Right atrium auricular region (tissue), 2 donors: ENCODE measurements at places on chromosomes 4 and X. TPM values are rescaled to one million over a fixed set of nuclear protein-coding genes. Genes with fewer than 3 reads are reported as not detected.

DNA sequence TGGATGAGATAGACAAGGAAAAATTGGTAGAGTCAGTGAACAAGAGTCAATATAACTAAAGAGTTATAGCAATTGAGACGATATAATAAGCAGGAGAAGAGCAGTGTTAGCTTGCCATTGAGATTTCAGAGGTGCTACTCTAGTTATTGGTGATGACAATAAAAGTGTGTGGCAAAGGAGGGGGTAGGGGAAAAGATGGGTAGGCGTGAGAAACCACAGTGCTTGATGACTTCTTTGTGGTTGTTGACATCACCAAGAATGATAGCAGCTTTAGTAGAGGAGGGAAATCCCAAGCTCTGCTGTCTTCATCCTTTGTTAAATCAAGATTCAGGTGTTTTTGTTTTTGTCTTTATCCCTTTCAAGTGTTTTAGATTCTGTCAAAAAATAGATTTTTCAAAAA lies 179.9 kb upstream of the PPP3CA start:
- H3K36me3 ChIP-seq: no peaks in the 10 kb centered on the region
- H3K4me3 ChIP-seq: no peak overlapping the region
- H3K27ac ChIP-seq: no peak overlapping the region

The IL2RG gene
- total RNA-seq: not detected

DNA sequence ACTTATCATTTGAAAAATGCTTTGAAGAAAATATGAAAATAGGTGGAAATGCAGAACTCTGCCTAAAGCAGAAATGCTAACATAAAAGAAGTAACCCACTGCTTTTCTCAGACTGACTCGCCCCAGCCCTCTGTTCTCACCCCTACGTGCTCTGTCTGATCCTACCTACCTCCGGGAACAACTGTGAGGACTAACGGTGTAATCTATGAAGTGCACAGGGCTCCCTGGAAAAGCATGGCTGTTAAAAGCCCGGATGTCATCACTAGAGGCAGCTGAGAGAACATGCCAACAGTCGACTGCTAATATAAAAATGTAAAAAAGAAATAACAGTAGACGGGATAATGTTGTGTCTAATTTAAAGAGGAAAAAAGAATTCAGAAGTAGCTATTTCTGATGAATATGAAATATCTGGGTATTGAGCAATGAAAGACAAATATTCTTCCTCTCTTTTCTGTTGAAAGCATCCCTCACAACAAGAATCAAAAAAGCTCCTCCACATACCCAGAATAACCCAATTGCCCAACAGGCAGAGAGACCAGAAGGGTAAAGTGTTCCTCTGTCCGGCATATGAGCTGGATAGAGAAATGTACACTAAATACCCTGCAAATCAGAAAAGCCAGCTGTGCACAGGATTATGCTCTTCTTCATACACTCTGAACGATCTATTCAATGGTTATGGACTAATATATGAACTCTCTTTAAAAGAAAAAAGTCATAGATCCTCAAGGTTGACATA lies 130.7 kb downstream of the TSPAN5 start:
- no peak for DNase-seq
- H3K27ac ChIP-seq: no peak overlapping the region
- H3K4me3 ChIP-seq: no peak overlapping the region
- H3K27me3 ChIP-seq: no peaks in the 10 kb centered on the region
- H3K36me3 ChIP-seq: no peaks in the 10 kb centered on the region
- no peaks in the 10 kb centered on the region for H3K4me1 ChIP-seq

- H3K36me3 ChIP-seq: peaks cover 28% of the 10 kb centered on the region
- H3K27ac ChIP-seq: no peak overlapping the region
- H3K4me3 ChIP-seq: no peak overlapping the region
- no peaks in the 10 kb centered on the region for H3K27me3 ChIP-seq
- no peaks in the 10 kb centered on the region for H3K4me1 ChIP-seq
- DNase-seq: no peak
Observed at GRCh38 chr4:5676763-5677162, 31.6 kb downstream of the EVC2 start.

The GATA1 gene
- 0.20 TPM for total RNA-seq

The PABPC1L2B gene
- not detected for total RNA-seq

DNA sequence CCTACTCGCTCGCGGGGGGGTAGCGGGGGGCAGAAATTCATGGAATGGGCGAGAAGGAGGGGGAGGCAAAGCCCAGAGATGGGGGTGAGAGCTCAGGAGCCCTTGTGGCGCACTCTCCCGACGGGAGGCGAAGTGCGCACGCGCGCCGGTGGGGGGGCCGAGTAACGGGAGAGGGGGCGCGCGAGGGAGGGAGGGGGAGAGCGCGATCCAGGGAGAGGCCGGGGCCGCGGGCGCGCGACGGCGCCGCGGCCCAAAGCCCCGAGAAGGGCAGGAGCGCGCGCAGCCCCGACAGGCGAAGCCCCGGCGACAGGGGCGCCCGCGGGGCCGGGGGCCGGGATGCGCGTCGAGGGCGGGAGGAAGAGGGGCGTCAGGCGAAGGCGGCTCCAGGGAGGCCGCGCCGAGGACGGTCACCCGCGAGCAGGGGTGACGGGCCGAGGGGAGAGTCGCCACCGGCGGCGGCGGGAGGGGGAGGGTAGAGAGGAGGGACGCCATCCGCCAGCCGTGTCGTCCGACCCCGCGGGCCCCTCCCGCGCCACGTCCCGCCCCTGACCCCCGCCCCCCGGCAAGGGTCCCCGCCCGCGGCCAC lies 421 bp downstream of the MECP2 start:
- H3K27me3 ChIP-seq: no peaks in the 10 kb centered on the region
- H3K4me1 ChIP-seq: no peaks in the 10 kb centered on the region
- DNase-seq: no peak
- H3K27ac ChIP-seq: peak overlapping the region; percentile 98

DNA sequence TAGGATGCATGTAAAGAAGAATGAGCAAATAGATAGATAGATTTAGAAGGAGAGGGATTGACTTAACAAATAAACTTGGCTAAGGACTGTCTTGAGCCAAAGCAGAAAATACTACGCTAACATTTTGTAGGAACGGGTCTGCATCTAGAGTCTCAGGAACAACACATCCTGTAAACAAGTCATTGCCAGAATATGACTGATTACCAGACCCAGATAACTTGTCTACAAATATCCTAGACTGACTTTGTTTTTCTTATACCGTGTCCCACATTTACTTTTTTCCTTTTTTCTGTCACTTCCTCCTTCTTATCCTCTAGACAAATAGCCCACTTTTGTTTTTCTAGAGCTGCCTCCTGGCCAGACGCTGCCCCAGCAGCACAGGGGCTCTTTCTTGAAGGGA lies 393.6 kb downstream of the PDGFC start:
- no peaks in the 10 kb centered on the region for H3K36me3 ChIP-seq
- DNase-seq: no peak
- H3K27ac ChIP-seq: no peak overlapping the region
- no peak overlapping the region for H3K4me3 ChIP-seq
- no peaks in the 10 kb centered on the region for H3K27me3 ChIP-seq

GRCh38 chr4:38167973-38168372 lies 207.8 kb downstream of the PTTG2 start:
- H3K27me3 ChIP-seq: no peaks in the 10 kb centered on the region
- no peaks in the 10 kb centered on the region for H3K36me3 ChIP-seq
- no peak overlapping the region for H3K4me3 ChIP-seq
- no peak for DNase-seq

DNA sequence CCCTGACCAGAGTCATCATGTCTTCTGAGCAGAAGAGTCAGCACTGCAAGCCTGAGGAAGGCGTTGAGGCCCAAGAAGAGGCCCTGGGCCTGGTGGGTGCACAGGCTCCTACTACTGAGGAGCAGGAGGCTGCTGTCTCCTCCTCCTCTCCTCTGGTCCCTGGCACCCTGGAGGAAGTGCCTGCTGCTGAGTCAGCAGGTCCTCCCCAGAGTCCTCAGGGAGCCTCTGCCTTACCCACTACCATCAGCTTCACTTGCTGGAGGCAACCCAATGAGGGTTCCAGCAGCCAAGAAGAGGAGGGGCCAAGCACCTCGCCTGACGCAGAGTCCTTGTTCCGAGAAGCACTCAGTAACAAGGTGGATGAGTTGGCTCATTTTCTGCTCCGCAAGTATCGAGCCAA lies 11.0 kb downstream of the MAGEA4 start:
- no peaks in the 10 kb centered on the region for H3K4me1 ChIP-seq
- H3K4me3 ChIP-seq: no peak overlapping the region
- no peaks in the 10 kb centered on the region for H3K27me3 ChIP-seq

- H3K36me3 ChIP-seq: no peaks in the 10 kb centered on the region
- peak; percentile 90 for DNase-seq
- H3K27ac ChIP-seq: peak overlapping the region; percentile 84
- H3K27me3 ChIP-seq: no peaks in the 10 kb centered on the region
- H3K4me1 ChIP-seq: peaks cover 58% of the 10 kb centered on the region
Observed at GRCh38 chr4:7823416-7823824, 116.2 kb downstream of the AFAP1 start.

The SPP1 gene
- total RNA-seq: 41.3 TPM

DNA sequence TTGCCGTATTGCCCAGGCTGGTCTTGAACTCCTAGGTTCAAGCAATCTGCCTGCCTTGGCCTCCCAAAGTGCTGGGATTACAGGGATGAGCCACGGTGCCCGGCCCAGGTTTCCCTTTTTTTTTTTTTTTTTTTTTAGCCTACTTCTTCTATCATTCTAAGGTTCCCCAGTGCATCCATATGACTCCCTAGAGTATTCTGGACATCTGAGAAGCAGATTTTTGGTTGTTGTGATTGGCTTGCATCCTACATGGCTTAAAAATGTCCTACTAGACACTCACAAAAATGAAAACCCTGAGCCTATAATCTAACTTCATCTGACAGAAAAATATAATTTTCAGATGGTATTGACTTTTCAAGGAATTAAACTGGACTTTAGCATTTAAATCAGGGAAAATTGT lies 41.7 kb downstream of the SMIM14 start:
- no peak for DNase-seq
- no peak overlapping the region for H3K27ac ChIP-seq
- H3K4me3 ChIP-seq: no peak overlapping the region
- no peaks in the 10 kb centered on the region for H3K4me1 ChIP-seq
- H3K36me3 ChIP-seq: peaks cover 16% of the 10 kb centered on the region
- no peaks in the 10 kb centered on the region for H3K27me3 ChIP-seq

The FHDC1 gene
- 0.33 TPM for total RNA-seq

DNA sequence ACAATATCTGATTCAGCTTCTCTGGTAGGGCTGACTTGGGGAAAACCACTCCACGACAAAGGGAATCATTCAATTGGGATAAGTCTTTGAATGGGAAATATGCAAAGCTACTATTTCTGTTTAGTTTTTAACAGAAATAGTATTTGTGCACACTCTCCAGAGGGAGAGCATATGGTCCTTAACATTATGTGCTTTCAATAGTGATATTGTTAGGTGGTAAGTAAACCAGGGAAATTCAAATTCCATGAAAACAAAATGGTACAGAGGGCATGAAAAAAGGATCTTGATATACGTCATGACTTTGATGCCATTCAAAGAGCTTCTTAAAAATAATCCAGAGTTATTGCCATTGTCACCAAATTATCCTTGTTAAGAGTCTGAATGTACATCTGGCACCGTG lies 47.1 kb upstream of the CITED1 start:
- H3K27ac ChIP-seq: no peak overlapping the region
- H3K27me3 ChIP-seq: no peaks in the 10 kb centered on the region
- no peak for DNase-seq
- no peaks in the 10 kb centered on the region for H3K4me1 ChIP-seq

DNA sequence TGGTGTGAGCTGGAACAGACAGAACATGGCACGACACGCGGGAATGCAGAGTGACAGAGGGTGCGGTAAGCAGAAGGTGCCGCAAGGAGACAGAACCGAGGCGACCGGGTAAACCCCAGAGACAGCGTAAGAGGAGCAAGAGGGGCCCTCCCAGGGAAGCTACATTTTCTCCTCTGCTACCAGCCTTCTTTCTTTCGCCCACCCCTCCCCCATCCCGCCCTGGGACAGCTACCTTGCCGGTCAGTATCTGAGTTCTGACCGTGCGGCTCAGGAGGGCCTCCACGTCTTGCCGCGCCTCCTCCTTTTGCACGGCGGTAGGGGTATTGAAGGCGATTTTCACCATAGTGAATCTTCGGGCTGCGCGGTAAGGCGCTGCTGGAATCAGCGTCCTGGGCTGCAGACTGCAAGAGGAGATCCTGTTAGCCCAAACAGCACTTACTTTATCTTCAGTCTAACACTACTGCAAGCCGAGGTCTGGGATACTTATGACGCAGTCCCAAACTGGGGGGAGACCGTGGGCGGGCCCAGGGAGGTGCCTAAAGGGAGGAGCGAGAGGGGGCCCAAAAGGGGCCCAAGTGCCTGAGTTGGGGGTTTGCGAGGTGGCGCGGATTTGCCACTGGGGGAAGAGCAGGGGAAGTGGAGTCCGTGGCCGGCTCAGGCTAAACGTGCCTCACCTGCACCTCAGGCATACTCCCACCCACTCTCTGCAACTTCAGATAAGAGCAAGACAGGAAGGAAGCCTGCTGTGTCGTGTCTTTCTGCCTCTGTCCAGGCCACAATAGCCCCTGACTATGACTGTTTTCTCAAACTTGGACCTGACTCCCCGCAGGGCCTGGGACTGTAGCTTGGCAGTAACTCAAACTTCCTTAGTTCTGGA lies at the start of gene ITM2A:
Gene ITM2A (minus strand): TSS at position 462 of the 877 bp plus-strand sequence. CDS start 119 bp downstream, at position 343.
- H3K36me3 ChIP-seq: no peaks in the 10 kb centered on the region
- H3K4me3 ChIP-seq: peak within 1 kb of the TSS; percentile 53
- no peaks in the 10 kb centered on the region for H3K4me1 ChIP-seq
- peak within 1 kb of the TSS; percentile 63 for H3K27ac ChIP-seq

The CSAG3 gene
- total RNA-seq: not detected

The SERPINA7 gene
- total RNA-seq: not detected

DNA sequence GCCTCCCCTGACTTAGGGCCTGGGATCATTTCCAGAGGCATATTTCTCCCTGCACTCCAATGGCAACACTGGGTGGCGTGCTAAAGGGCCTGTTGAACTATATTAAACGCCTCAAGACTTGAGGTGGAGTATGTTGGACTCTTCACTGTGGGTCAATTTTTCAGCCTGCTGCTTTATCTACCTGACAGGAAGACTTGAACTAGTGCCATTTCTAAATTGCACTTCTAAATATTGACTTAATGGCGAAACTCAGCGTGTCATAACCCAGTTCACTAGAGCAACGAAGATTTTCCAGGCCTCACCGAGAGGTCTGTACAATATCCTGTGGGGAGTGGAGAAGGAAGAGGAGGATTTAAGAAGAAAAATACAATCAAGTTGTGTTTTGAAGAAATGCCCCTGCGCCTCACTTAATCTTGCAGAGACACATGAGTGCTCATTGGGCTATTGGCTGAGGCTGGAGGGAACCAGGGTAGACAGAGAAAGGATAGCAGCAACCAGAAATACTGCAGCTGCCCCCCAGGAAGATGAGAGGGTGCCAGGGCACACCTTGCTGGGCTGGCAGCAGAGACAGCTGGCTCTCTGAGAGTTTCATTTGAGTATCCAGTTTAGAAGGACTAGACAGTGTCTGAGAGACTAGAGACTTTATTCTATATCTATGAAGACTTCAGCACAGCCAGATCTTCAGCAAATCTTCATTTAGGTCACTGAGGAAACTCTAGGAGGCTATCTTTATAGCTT lies 67.4 kb downstream of the ENPP6 start:
- H3K4me3 ChIP-seq: no peak overlapping the region
- no peaks in the 10 kb centered on the region for H3K27me3 ChIP-seq
- no peak for DNase-seq
- no peaks in the 10 kb centered on the region for H3K36me3 ChIP-seq
